ENCODE measurements at places on chromosomes 4 and X. TPM values are rescaled to one million over a fixed set of nuclear protein-coding genes. Genes with fewer than 3 reads are reported as not detected.

- H3K4me3 ChIP-seq, result no peak overlapping the region
- H3K27me3 ChIP-seq, result no peaks in the 10 kb centered on the region
- DNase-seq, result no peak
- no peak overlapping the region for H3K27ac ChIP-seq
Observed at GRCh38 chrX:96689991-96690390, 5.3 kb downstream of the DIAPH2 start.

EGF gene
- 65.1 TPM for total RNA-seq

COX7B2 gene
- total RNA-seq, result not detected

DNA sequence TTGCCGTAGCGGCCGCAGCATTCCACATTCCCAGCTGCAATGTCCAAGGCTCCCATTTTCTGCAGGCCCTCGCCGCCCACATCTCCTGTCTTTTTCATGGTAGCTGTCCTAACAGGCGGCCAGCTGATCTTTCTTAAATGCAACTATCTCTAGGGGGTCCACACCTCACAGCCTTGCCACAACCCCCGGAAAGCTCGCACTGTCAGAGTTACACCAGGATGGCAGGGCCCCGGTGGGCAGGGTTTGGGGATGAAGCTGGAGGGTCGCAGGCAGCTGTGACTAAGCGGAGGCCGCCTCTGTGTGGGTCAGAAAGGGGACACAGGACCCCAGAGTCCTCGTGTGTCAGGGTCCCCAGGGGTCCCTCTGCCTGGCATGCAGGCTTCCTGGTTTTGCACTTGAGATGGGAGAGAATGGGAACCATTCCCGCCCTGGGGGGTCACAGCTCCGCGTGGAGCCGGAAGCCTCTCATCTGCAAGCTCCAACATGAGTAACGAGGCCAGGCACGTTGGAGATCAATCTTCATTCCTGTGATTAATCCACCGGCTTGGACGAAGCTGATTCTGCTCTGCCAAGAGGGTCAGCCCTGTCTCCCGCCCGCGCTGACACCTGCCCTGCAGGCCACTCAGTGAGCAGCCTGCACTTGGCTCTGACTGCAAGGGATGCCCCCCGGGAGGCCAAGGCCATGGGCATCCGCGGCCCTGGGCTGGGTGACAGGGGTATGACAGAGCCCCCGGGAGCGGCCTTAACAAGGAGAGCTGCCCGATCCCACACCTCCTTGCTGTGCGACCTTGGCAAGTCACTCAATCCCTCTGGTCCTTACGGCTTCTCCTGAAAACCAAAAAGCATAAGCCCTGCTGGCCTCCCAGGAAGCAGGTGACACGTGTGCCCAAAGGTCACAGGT, 97.9 kb downstream of the ADRA2C start:
- H3K4me3 ChIP-seq, result no peak overlapping the region
- H3K4me1 ChIP-seq, result no peaks in the 10 kb centered on the region
- peaks cover 30% of the 10 kb centered on the region for H3K27me3 ChIP-seq
- no peak overlapping the region for H3K27ac ChIP-seq

GRCh38 chrX:37454537-37455285, 105.5 kb downstream of the PRRG1 start:
- H3K4me1 ChIP-seq, result no peaks in the 10 kb centered on the region
- no peak overlapping the region for H3K4me3 ChIP-seq
- no peaks in the 10 kb centered on the region for H3K36me3 ChIP-seq
- H3K27ac ChIP-seq, result no peak overlapping the region
- no peak for DNase-seq

GRCh38 chrX:45628041-45628440, 427.4 kb upstream of the DIPK2B start:
- no peak overlapping the region for H3K27ac ChIP-seq
- no peak for DNase-seq
- no peak overlapping the region for H3K4me3 ChIP-seq
- H3K4me1 ChIP-seq, result peaks cover 4% of the 10 kb centered on the region

DNA sequence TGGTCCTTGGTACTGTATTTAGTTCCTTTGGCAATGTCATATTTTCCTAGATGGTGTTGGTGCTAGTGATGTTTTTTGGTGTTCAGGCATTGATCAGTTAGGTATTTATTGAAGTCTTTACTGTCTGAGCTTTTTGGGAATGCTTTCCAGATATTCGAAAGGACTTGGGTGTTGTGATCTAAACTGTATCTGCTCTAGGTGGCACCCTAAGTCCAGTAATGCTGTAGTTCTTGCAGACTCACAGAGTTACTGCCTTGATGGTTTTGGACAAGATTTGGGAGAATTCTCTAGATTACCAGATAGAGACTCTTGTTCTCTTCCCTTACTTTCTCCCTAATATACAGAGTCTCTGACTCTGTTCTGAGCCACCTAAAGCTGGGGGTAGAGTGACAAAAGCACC, 513.6 kb upstream of the PITX2 start:
- no peaks in the 10 kb centered on the region for H3K36me3 ChIP-seq
- H3K27me3 ChIP-seq, result no peaks in the 10 kb centered on the region
- DNase-seq, result no peak
- H3K4me1 ChIP-seq, result no peaks in the 10 kb centered on the region
- H3K27ac ChIP-seq, result no peak overlapping the region
- H3K4me3 ChIP-seq, result no peak overlapping the region

PABPC5 gene
- 3.1 TPM for total RNA-seq

KCNE5 gene
- 1.7 TPM for total RNA-seq

DNA sequence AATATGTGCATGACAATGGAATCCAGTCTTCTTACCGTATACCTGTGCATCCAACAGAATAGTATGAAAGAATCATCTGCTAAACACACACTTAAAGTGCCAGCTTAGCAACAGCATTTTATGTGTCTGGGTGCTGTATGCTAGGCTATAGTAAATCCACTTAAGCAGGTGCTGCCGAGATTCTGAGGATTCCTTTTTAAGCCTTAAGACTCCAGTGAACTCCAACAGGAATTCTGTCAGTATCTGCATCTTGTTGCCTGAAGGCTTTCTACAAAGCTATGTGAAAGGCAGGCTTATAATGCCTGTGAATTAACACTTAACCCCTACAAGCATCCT, 1076.4 kb upstream of the PABPC4L start:
- H3K27ac ChIP-seq, result no peak overlapping the region
- H3K4me1 ChIP-seq, result peaks cover 9% of the 10 kb centered on the region
- no peak overlapping the region for H3K4me3 ChIP-seq
- no peaks in the 10 kb centered on the region for H3K36me3 ChIP-seq
- no peaks in the 10 kb centered on the region for H3K27me3 ChIP-seq

GRCh38 chr4:167100120-167100519, 134.2 kb downstream of the SPOCK3 start:
- no peaks in the 10 kb centered on the region for H3K4me1 ChIP-seq
- no peak overlapping the region for H3K4me3 ChIP-seq
- H3K27me3 ChIP-seq, result no peaks in the 10 kb centered on the region
- DNase-seq, result no peak
- H3K27ac ChIP-seq, result no peak overlapping the region

ARX gene
- total RNA-seq, result 12.1 TPM

GRCh38 chrX:111511477-111511876, at the start of gene SERTM2:
TSS of gene SERTM2 (plus strand) at chrX:111511645. CDS start at chrX:111518858, 7,213 bp downstream.
- H3K4me3 ChIP-seq, result peak within 1 kb of the TSS; percentile 42
- H3K36me3 ChIP-seq, result no peaks in the 10 kb centered on the region
- H3K4me1 ChIP-seq, result peaks cover 7% of the 10 kb centered on the region
- no peak within 1 kb of the TSS for H3K27ac ChIP-seq
- H3K27me3 ChIP-seq, result no peaks in the 10 kb centered on the region
- DNase-seq, result no peak

EMCN gene
- 0.51 TPM for total RNA-seq

SLC2A9 gene
- 2.5 TPM for total RNA-seq

- H3K27ac ChIP-seq, result no peak overlapping the region
- no peak overlapping the region for H3K4me3 ChIP-seq
- no peaks in the 10 kb centered on the region for H3K27me3 ChIP-seq
- no peaks in the 10 kb centered on the region for H3K4me1 ChIP-seq
- no peak for DNase-seq
Observed at GRCh38 chrX:148681605-148682004, 181.2 kb downstream of the AFF2 start.

DNA sequence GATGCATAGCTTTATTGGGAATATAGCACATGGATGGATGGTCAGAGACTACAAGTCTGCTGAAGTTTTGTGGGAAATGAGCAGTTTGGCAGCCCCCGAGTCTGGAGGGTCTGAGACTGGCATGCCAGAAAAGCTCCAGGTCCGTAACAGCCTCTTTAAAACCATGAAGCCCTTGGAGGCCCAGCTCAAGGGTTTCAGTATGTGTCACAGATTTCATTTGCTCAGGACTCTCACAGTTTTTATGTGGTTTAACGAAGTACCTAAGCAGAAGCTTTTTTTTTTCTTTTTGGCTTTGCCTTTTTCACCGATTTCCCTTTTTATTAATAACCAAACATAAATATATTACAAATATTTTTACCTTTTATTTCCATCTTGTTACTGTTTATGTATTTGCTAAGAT, 30.6 kb upstream of the TMEM184C start:
- no peak for DNase-seq
- H3K4me1 ChIP-seq, result peaks cover 21% of the 10 kb centered on the region
- H3K36me3 ChIP-seq, result no peaks in the 10 kb centered on the region
- no peak overlapping the region for H3K4me3 ChIP-seq
- H3K27me3 ChIP-seq, result no peaks in the 10 kb centered on the region
- H3K27ac ChIP-seq, result no peak overlapping the region

DNA sequence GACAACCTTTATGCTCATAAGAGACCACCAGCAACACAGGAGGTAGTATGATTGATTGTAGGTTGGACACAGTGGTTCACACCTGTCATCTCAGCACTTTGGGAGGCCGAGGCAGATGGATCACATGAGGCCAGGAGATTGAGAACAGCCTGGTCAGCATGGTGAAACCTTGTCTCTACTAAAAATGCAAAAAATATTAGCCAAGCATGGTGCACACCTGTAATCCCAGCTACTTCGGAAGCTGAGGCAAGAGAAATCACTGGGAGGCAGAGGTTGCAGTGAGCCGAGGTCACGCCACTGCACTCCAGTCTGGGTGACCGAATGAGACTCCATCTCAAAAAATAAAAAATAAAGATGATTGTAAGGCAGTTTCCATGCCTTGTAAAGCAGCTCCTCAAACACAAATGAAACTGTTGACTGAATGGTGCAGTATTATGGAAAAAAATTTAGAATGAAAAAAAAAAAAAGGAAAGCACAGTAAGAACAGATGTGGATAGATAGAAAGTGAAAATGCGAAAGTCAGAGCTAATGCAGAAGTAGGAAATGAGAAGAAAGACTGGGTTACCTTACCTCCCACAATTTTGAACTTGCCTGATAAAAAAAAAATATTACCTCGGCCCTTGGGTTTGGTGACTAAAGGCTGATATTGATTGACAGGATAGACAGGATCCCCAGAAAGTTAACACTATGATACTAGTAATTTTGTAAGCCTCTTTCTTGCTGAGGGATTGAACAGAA, 249.2 kb upstream of the TRAM1L1 start:
- H3K4me1 ChIP-seq, result no peaks in the 10 kb centered on the region
- no peak for DNase-seq
- H3K27ac ChIP-seq, result no peak overlapping the region
- no peaks in the 10 kb centered on the region for H3K27me3 ChIP-seq
- no peaks in the 10 kb centered on the region for H3K36me3 ChIP-seq

ARSJ gene
- 4.9 TPM for total RNA-seq

GPR119 gene
- 21.9 TPM for total RNA-seq

MAPK10 gene
- total RNA-seq, result 7.9 TPM

- no peaks in the 10 kb centered on the region for H3K27me3 ChIP-seq
- no peaks in the 10 kb centered on the region for H3K36me3 ChIP-seq
- DNase-seq, result peak; percentile 76
- peak overlapping the region; percentile 88 for H3K4me3 ChIP-seq
Observed at GRCh38 chr4:76585897-76586360, 150.9 kb downstream of the SHROOM3 start.

COX18 gene
- total RNA-seq, result 15.4 TPM

DNA sequence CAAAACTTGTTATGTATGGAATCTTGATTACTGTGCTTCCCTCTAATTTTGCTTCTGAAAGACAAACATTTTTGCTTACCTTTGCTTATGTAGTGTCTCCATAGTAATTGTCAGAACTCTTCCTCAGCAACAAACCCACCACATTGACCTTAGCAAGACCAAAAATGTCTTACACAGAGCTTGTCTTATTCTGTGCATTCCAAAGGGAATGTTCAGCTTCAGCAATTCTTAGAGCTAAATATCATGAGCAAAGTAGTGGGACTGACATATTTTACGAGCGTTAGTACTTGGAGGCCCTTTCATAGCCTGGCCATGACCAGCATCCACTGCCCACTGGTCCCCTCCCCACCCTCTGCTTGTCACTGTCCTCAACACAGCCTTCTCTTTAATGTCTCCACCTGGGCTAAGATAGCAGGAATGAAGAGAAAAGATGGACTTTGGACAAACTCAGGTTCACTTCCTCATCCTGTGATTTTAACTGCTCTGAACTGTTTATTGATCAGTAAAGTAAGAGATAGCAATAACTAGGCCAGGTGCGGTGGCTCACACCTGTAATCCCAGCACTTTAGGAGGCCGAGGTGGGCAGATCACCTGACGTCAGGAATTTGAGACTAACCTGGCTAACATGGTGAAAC, 15.5 kb upstream of the SH3D19 start:
- DNase-seq, result no peak
- H3K4me1 ChIP-seq, result peaks cover 4% of the 10 kb centered on the region
- H3K4me3 ChIP-seq, result no peak overlapping the region
- H3K36me3 ChIP-seq, result no peaks in the 10 kb centered on the region

- H3K4me3 ChIP-seq, result no peak overlapping the region
- no peak overlapping the region for H3K27ac ChIP-seq
- no peaks in the 10 kb centered on the region for H3K27me3 ChIP-seq
Observed at GRCh38 chrX:105882581-105883275, 60.4 kb downstream of the NRK start.

DMRTC1 gene
- 0.51 TPM for total RNA-seq

DNA sequence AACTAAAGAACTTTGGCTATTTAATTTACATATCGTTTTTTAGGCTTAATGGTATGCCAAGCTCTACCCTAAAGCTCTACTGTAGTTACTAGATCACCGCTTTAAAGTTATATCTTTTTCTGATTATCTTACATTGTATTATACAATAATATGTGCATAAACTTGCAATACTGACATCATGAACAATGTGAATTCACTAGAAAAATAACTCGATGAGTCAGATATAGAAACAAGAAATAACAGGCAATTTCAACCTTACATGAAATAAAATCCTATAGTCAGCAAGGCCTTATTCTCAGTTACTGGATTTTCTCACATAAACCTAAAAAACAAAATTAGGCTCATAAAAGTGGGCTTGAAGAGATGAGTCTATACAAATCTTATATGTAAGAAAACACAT, 32.5 kb downstream of the PDGFC start:
- H3K27me3 ChIP-seq, result no peaks in the 10 kb centered on the region
- DNase-seq, result no peak
- peaks cover 5% of the 10 kb centered on the region for H3K36me3 ChIP-seq
- H3K27ac ChIP-seq, result no peak overlapping the region
- H3K4me1 ChIP-seq, result peaks cover 24% of the 10 kb centered on the region

GRCh38 chr4:76665153-76665552, 230.1 kb downstream of the SHROOM3 start:
- peak overlapping the region; percentile 59 for H3K27ac ChIP-seq
- DNase-seq, result no peak
- H3K4me3 ChIP-seq, result no peak overlapping the region
- H3K36me3 ChIP-seq, result peaks cover 4% of the 10 kb centered on the region
- no peaks in the 10 kb centered on the region for H3K27me3 ChIP-seq
- H3K4me1 ChIP-seq, result peaks cover 5% of the 10 kb centered on the region

CFAP47 gene
- total RNA-seq, result 3.0 TPM

TGIF2LX gene
- total RNA-seq, result not detected

REST gene
- 48.5 TPM for total RNA-seq
